ENCODE measurements at places on chromosomes 16 and 17. TPM values are rescaled to one million over a fixed set of nuclear protein-coding genes. Genes with fewer than 3 reads are reported as not detected.
A peak's percentile ranks its signal among the peaks of the same experiment; 100 is the strongest.

CASKIN1 gene
- total RNA-seq = 2.7 TPM

ELMO3 gene
- total RNA-seq = 19.8 TPM

EPX gene
- not detected for total RNA-seq

SLX1A gene
- total RNA-seq = 28.0 TPM

ZNF689 gene
- 14.9 TPM for total RNA-seq

MPHOSPH6 gene
- 23.8 TPM for total RNA-seq

CD300E gene
- not detected for total RNA-seq

SLC35G6 gene
- total RNA-seq = not detected

FGF11 gene
- total RNA-seq = 21.8 TPM

ASGR1 gene
- total RNA-seq = 9.7 TPM

PNMT gene
- 5.4 TPM for total RNA-seq

SLC5A11 gene
- 0.45 TPM for total RNA-seq

ZG16 gene
- 1.5 TPM for total RNA-seq

- peaks cover 9% of the 10 kb centered on the region for H3K36me3 ChIP-seq
- no peak overlapping the region for H3K27ac ChIP-seq
- H3K4me1 ChIP-seq = peaks cover 10% of the 10 kb centered on the region
- H3K27me3 ChIP-seq = no peaks in the 10 kb centered on the region
Observed at GRCh38 chr17:76197911-76198310, 42.4 kb downstream of the RNF157 start.

- no peaks in the 10 kb centered on the region for H3K27me3 ChIP-seq
- DNase-seq = no peak
- peaks cover 3% of the 10 kb centered on the region for H3K4me1 ChIP-seq
- H3K27ac ChIP-seq = no peak overlapping the region
- H3K36me3 ChIP-seq = no peaks in the 10 kb centered on the region
Observed at GRCh38 chr17:69729944-69730343, 315.4 kb downstream of the MAP2K6 start.

DNA sequence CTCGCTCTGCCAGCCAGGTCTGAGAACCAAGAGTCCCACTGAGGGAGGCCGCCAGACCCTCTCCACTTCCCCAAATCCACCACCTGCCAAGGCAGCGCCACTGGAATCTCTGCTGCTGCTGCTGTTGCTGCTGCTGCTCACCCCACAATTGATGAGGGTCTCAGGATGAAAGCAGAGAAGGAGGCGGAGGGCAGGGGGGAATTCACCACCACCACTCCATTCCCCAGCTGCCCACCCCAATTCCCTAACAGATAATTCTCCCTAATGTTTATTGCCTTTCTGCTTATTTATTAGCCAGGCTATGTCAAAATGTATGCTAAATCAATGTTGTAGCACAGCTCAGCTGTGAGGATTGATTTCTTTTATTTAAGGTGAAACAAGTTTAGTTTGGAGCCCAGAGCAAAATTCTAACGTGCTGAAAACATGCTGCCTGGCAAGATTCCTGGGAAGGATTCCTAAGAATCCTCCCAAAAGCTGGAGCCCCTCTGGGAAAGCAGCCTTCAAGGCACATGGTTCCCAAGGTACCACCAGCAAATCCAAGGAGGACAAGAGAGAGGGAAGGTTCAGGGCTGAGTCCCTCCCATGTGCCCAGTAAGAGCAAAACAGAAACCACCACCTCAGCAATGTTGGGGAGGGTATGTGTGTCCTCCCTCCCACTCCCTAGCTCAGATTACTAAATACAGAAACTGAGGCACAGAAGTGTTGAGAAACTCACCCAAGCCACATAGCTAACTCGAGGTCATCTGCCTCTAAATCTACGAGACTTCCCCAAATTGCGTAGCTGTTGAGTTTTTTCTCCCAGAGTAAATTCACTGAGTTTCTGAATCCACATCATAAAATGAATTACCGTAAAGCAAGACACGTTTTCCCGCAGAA, 12.2 kb upstream of the CDH5 start:
- H3K36me3 ChIP-seq = no peaks in the 10 kb centered on the region
- H3K4me1 ChIP-seq = peaks cover 26% of the 10 kb centered on the region
- peak overlapping the region; percentile 3 for H3K4me3 ChIP-seq
- DNase-seq = no peak
- H3K27me3 ChIP-seq = peaks cover 13% of the 10 kb centered on the region

- DNase-seq = no peak
- no peaks in the 10 kb centered on the region for H3K36me3 ChIP-seq
- H3K27ac ChIP-seq = peak overlapping the region; percentile 82
- peaks cover 22% of the 10 kb centered on the region for H3K4me1 ChIP-seq
- H3K27me3 ChIP-seq = no peaks in the 10 kb centered on the region
Observed at GRCh38 chr16:68083861-68084503, 1.2 kb upstream of the NFATC3 start.

GRCh38 chr16:87723226-87723623, 42.6 kb downstream of the KLHDC4 start:
- DNase-seq = no peak
- H3K4me1 ChIP-seq = peaks cover 28% of the 10 kb centered on the region
- H3K4me3 ChIP-seq = no peak overlapping the region
- H3K27me3 ChIP-seq = no peaks in the 10 kb centered on the region
- no peak overlapping the region for H3K27ac ChIP-seq

DNA sequence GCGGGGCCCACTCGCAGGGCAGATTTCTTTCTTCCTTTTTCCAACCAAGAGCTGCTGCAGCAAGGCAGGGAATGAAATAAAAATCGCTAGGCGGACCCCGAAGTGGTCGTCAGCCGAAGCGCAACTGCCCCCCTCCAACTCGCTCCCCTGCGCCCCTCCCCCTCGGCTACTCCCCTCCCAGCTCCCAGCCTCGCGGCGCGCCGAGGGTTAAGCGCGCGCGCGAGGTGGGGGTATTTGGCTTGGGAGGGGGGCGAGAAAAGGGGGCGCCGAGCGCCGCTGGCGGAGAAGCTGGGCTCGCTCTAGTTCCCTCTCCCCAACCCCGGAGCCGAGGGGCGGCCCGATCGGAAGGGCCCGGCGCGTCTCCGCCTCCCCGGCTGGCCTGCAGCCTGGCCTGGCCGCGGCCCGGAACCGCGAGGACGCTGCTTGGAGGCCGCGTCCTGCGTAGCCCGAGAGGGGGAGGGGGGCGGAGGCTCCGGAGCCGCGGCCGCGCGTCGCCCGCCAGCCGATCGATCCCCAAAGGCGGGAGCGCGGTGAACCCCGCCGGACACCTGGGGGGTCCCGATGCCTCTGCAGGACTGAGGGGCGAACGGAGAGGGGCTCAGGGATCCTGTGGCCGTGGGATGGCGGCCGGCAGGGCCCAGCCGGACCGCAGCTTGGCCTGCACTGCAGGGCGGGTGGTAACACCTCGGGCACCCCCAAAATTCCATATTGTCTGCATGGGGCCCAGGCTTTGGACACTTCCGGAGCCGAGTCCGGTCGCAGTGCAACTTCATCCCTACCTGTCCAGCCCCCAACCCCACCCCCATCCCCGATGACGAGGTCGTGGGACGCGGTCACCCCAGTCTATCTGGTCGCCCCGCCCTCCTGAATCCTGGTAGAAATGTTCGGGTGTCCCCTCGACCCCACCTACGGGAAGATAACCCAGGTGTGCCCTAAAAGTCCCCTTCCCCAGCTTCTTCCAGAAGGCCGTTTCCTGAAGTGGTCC, 4.9 kb upstream of the CBX4 start:
- peaks cover 45% of the 10 kb centered on the region for H3K27me3 ChIP-seq
- no peak for DNase-seq
- H3K4me1 ChIP-seq = peaks cover 29% of the 10 kb centered on the region
- peak overlapping the region; percentile 89 for H3K4me3 ChIP-seq

GRCh38 chr16:6483469-6484033, 849.1 kb upstream of the RBFOX1 start:
- H3K27ac ChIP-seq = no peak overlapping the region
- peaks cover 4% of the 10 kb centered on the region for H3K4me1 ChIP-seq
- H3K36me3 ChIP-seq = no peaks in the 10 kb centered on the region
- DNase-seq = no peak
- peaks cover 54% of the 10 kb centered on the region for H3K27me3 ChIP-seq

- H3K4me1 ChIP-seq = no peaks in the 10 kb centered on the region
- H3K4me3 ChIP-seq = peak overlapping the region; percentile 35
- no peak for DNase-seq
- no peaks in the 10 kb centered on the region for H3K36me3 ChIP-seq
Observed at GRCh38 chr16:74679983-74680382, 13.3 kb upstream of the RFWD3 start.

GRCh38 chr17:16215965-16216316, 607 bp upstream of the NCOR1 start:
- peaks cover 4% of the 10 kb centered on the region for H3K36me3 ChIP-seq
- peaks cover 2% of the 10 kb centered on the region for H3K27me3 ChIP-seq
- peak; percentile 70 for DNase-seq
- H3K4me3 ChIP-seq = peak overlapping the region; percentile 87
- H3K27ac ChIP-seq = peak overlapping the region; percentile 93

DNA sequence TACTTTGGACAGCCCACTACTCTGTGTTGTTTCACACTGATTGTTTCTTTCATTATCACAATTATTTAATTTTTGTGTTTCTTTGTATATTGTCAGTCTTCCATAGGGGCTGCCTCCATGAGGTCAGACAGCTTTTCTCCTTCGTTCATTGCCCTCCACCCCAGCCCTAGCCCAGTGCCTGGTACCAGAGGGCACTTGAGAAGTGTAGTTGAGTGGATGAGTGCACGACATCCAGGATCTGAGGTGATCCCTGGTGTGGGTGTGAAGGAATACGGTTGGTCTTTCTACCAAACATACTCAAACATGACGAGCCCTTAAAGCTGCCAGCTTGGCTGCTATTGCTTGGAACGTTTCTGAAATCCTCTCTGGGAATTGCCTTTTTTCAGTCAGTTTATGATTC, 37.9 kb downstream of the DHRS7B start:
- no peak overlapping the region for H3K4me3 ChIP-seq
- no peaks in the 10 kb centered on the region for H3K36me3 ChIP-seq
- DNase-seq = no peak
- H3K4me1 ChIP-seq = peaks cover 10% of the 10 kb centered on the region
- H3K27me3 ChIP-seq = no peaks in the 10 kb centered on the region

GRCh38 chr17:54860617-54861470, 39.8 kb upstream of the TOM1L1 start:
- H3K36me3 ChIP-seq = no peaks in the 10 kb centered on the region
- peaks cover 3% of the 10 kb centered on the region for H3K27me3 ChIP-seq
- H3K27ac ChIP-seq = no peak overlapping the region
- no peak for DNase-seq
- peaks cover 15% of the 10 kb centered on the region for H3K4me1 ChIP-seq
- H3K4me3 ChIP-seq = no peak overlapping the region

- peaks cover 14% of the 10 kb centered on the region for H3K4me1 ChIP-seq
- H3K36me3 ChIP-seq = no peaks in the 10 kb centered on the region
- no peaks in the 10 kb centered on the region for H3K27me3 ChIP-seq
- peak overlapping the region; percentile 71 for H3K27ac ChIP-seq
- H3K4me3 ChIP-seq = peak overlapping the region; percentile 35
Observed at GRCh38 chr17:78535273-78536197, 41.7 kb downstream of the DNAH17 start.

- no peaks in the 10 kb centered on the region for H3K36me3 ChIP-seq
- peaks cover 11% of the 10 kb centered on the region for H3K4me1 ChIP-seq
- DNase-seq = no peak
- H3K27ac ChIP-seq = peak overlapping the region; percentile 92
- H3K4me3 ChIP-seq = peak overlapping the region; percentile 95
Observed at GRCh38 chr16:90077757-90078578, 837 bp upstream of the PRDM7 start.

GRCh38 chr16:8887952-8888560, 5.9 kb downstream of the LITAFD start:
- H3K36me3 ChIP-seq = peaks cover 11% of the 10 kb centered on the region
- H3K4me3 ChIP-seq = no peak overlapping the region
- DNase-seq = no peak
- H3K4me1 ChIP-seq = peaks cover 20% of the 10 kb centered on the region
- H3K27ac ChIP-seq = no peak overlapping the region

GRCh38 chr17:4753392-4753791, 13.7 kb upstream of the CXCL16 start:
- H3K36me3 ChIP-seq = no peaks in the 10 kb centered on the region
- H3K4me3 ChIP-seq = no peak overlapping the region
- no peak overlapping the region for H3K27ac ChIP-seq
- H3K4me1 ChIP-seq = no peaks in the 10 kb centered on the region
- H3K27me3 ChIP-seq = peaks cover 59% of the 10 kb centered on the region
- no peak for DNase-seq

DNA sequence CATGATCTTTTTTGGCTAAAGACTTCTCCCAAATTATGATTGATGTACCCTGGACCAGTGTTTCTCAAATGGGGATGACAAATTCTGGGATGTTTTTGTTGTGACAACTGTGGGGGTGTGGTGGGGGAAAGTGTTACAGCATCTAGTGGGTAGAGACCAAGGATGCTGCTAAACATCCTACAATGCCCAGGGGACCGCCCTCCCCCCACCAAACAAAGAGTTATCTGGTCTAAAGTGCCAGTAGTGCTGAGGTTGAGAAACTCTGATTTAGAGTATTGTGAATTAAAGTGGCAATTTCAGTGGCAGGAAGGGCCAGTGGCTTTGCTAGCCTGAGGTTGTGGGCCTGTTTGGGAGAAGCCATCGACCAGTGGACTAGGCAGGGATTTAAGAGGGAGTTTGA, 33.3 kb downstream of the SLC47A2 start:
- DNase-seq = no peak
- H3K4me3 ChIP-seq = no peak overlapping the region
- H3K27me3 ChIP-seq = no peaks in the 10 kb centered on the region

- DNase-seq = no peak
- H3K4me1 ChIP-seq = peaks cover 28% of the 10 kb centered on the region
- H3K4me3 ChIP-seq = no peak overlapping the region
- peaks cover 13% of the 10 kb centered on the region for H3K36me3 ChIP-seq
- no peaks in the 10 kb centered on the region for H3K27me3 ChIP-seq
- H3K27ac ChIP-seq = no peak overlapping the region
Observed at GRCh38 chr16:69466547-69466946, 42.1 kb downstream of the CYB5B start.

- H3K4me1 ChIP-seq = no peaks in the 10 kb centered on the region
- H3K36me3 ChIP-seq = peaks cover 7% of the 10 kb centered on the region
- no peaks in the 10 kb centered on the region for H3K27me3 ChIP-seq
- H3K27ac ChIP-seq = no peak overlapping the region
- no peak for DNase-seq
Observed at GRCh38 chr17:39281806-39282205, 56.1 kb upstream of the STAC2 start.

- H3K27me3 ChIP-seq = peaks cover 33% of the 10 kb centered on the region
- DNase-seq = no peak
- H3K4me3 ChIP-seq = no peak overlapping the region
- no peaks in the 10 kb centered on the region for H3K36me3 ChIP-seq
- H3K27ac ChIP-seq = no peak overlapping the region
Observed at GRCh38 chr16:48850097-48850770, 240.3 kb upstream of the N4BP1 start.

GRCh38 chr17:51612692-51613091, 352.3 kb downstream of the UTP18 start:
- no peak overlapping the region for H3K27ac ChIP-seq
- no peak for DNase-seq
- H3K27me3 ChIP-seq = peaks cover 11% of the 10 kb centered on the region
- H3K4me1 ChIP-seq = peaks cover 17% of the 10 kb centered on the region

GRCh38 chr17:14442798-14443528, 142.1 kb downstream of the HS3ST3B1 start:
- no peaks in the 10 kb centered on the region for H3K27me3 ChIP-seq
- peaks cover 3% of the 10 kb centered on the region for H3K4me1 ChIP-seq
- DNase-seq = no peak
- no peaks in the 10 kb centered on the region for H3K36me3 ChIP-seq

- no peaks in the 10 kb centered on the region for H3K4me1 ChIP-seq
- peaks cover 24% of the 10 kb centered on the region for H3K27me3 ChIP-seq
- DNase-seq = no peak
- no peaks in the 10 kb centered on the region for H3K36me3 ChIP-seq
- H3K4me3 ChIP-seq = no peak overlapping the region
- H3K27ac ChIP-seq = no peak overlapping the region
Observed at GRCh38 chr16:8295513-8296237, 294.6 kb downstream of the TMEM114 start.

All from type B pancreatic cell (in vitro differentiated cells).